ENCODE measurements at places on chromosomes 5 and 9.
A peak's percentile ranks its signal among the peaks of the same experiment; 100 is the strongest.

- DNase-seq, result no peak
Observed at GRCh38 chr9:15059003-15059402, 148.8 kb upstream of the FREM1 start.

- peak; percentile 64 for DNase-seq
Observed at GRCh38 chr9:88197016-88197415, 58.7 kb upstream of the SPATA31C2 start.

DNA sequence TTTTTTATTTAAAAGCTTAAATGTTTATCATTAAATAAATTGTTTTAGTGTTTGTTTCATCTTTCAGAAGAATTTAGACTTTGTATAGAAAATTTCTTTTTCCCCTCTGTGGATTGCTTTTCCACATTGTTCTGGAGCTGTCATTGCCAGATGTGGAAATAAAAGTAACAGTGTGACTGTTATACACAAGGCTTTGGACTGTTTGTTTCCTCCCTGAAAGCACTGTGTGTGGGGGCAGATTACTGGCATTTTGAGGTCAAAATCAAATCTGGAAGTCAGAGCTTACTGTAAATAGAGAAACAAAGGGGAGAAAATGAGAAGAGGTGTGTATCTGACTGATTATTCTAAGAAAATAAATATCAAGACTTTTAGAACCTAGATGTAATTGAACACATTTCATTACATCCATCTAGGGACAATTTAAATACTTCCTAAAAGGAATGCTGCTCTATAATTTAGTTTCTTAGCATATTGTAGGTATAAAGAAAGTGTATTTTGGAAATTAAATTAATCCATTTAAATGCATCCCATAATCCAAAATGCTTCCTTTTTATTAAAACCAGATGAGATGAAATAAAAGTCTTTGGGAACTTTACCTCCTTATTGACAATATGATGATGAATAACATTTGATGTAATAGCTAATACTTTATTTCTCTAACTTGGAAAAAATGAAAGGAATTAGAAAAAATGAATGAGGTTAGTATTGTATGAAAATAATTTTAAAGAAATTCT, 51.9 kb downstream of the ERCC6L2 start:
- no peak for DNase-seq

- DNase-seq, result peak; percentile 96
Observed at GRCh38 chr5:150497274-150497988, 10.5 kb upstream of the NDST1 start.

- peak; percentile 38 for DNase-seq
Observed at GRCh38 chr5:139658501-139658927, 10.4 kb downstream of the CXXC5 start.

DNA sequence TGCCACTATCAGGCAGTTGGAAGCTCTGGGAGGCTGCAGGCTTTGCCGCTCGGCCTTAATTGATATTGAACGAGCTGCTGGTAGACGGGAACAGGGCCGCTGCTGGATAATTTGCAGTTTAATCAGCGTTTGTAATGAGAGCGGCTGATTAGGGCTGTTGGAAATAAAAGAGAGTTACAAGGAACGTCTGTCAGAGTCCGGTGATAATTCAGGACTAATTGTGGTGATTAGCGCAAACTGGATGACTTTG, 68.2 kb upstream of the TBCA start:
- no peak for DNase-seq

GRCh38 chr9:125632321-125633115, 74.5 kb downstream of the MAPKAP1 start:
- no peak for DNase-seq

DNA sequence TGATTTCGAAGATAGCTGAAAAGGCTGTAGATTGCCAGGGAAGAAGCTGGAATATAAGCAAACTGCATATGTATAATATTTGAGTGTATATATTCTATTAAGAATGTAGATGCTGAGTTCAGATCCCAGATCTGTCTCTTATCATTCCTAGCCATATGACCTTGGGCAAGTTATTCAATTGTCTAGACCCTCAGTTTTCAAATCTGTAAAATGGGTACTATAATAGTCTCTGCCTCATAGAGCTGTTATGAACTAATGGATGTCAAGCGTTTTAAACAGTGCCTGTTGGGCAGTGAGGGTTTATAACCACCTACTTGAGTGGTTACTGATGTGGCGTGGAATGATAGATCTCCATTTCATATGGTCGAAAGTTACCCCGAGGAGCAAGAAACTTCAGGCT, 130.4 kb downstream of the GAS1 start:
- no peak for DNase-seq

GRCh38 chr5:57410374-57411320, 72.0 kb downstream of the ACTBL2 start:
- DNase-seq, result no peak

DNA sequence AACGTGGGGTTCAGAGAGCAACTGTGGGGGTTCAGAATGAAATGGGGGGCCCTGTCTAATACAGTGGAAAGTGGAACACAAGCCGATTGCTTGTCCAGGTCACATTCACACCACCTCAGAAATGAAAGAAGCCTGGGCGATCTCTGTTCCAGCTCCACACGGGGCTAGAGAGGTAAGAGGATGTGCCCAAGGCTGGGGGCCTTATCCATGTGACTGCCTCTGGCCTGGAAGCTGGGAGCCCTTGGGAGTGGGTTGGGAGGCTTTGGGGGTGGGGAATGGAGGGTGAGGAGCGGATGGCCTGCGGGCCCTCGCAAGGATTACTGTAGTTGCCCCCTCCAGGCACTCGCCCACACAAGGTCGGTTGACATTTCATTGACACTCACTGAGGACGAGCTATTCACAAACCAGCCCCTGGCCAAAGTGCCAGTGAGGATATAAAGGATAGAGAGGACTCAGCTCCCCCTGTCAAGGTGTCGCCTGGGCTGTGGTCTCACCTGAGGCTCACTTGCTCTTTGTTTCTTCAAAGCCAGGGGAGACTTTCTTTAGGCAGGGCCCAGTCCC, 86.7 kb downstream of the LIFR start:
- DNase-seq, result no peak

DNA sequence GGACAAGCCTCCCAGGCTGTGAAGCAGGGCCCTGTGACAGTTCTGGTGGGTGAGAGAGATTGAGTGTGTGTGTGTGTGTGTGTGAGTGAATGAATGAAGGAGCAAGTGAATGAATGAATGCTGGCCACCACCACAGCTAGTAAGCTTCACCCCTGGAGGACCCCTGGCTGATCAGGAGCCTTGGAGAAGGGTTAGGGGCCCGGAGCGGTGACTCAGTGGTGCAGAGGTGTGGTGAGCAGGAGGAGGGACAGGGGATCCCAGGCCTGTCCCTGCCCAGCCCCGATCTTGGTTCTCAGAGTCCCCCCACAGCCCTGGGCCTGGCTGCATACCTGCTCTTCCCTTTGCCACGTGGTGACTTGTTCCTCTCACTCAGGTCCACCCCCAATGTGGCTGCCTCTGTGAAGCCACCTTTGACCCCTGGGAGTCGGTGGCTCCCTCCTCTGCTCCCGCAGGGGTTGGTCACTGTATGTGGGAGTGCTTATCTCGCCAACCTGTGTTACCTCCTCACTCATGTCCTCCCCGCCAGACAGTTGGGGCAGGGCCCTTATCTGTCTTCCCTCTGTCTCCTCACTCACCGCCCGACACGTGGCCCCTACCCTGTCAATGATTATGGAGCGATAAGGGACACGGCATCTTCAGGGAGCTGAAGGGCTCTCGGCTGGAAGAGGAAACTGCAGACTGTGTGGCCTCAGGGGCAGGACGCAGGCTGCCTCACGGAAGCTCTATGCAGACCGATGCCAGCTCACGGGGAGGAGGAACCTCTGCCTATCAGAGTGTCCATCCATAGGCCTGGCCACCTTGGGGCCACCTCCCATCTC, 99.9 kb upstream of the PITX1 start:
- DNase-seq, result no peak

DNA sequence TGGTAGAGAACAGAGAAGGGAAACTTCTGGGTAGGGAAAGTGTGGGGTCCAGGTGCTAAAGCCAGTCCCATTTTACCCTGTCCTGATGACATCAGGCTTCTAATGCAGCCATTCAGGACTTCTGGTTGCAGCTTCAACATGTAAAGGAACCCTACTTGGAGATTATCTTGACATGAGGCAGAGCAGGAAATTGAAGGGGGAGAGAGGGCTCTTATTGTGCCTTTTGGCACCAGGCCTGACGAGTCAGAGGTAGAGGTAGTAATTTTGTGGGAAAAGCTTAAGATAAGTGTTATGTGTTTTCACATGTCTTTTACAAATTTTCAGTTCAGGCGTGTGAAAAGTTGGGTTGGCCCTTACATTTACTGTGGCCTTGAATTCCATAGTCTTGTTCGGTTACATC, 102.4 kb upstream of the APC start:
- DNase-seq, result no peak

- no peak for DNase-seq
Observed at GRCh38 chr5:160385496-160385895, 14.4 kb downstream of the FAM200C start.

DNA sequence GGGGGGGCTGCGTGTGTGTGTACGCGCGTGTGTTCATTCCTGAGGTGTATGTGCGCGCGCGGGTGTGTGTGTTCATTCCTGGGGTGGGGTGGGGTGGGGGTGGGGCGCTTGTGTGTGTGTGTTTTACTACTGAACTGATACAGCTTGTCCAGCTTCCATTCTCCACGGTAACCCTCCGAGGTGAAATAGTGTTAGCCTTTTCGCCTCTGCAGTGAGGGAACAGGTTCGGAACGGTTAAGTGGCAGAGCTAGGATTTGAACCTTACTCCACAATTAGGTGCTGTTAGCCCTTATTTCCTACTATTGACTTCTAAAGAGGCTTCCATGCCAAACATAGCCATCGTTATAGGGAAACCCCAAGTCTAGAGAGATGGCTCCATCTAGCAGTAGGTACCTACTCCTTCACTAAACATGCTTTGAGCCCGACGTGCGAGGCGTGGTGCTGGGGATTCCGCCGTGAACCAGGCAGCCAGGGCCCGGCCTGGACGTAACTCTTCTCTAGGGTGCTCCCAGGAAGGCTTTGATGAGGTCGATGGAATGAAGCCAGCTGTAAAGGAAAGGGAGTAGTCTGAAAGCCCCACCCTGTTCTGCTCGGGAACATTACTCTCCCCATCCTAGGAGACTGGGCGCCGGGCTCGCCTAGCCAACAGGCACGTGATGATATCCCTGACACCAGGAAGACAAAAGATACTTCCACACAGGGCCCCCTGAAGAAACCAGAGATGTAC, 782 bp upstream of the SKP1 start:
- DNase-seq, result peak; percentile 9

DNA sequence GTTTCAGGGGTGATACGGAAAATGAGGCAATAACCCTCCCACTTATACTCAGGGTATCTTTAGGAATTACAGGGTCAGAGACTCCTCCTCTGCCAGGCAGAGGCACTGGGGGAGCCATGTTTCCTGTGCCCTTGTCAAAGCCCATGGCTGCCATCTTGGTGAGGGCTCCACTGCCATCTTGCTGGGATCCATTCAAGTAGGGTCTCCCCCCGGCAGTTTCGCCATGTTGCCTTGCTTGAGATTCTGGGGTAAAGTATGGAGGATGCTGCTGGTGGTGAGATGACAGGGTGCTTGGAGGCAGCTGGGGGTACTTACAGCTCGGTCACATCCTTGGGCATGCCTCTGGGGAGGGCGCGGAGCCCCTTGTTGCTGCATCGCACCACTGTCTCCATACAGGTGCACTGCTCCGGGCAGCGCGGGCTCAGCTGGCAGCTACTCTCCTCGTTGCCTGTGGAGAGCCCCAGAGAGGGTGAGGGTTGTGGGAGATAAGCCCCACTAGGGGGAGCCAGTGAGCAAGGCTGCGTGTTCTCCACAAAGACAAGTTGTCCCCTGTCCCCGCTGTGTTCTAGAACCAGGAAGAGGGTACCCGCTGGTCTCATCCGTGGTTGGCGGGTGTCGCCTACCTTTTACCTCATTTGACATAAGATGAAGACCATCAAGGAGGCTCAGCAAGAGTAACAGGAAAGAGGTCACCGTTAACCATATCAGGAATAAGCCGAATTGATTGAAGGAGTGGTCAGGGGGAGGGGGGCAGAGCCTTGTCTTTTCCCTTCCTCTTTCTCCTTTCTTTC, 169.0 kb upstream of the PANK3 start:
- peak; percentile 32 for DNase-seq

GRCh38 chr5:101676646-101677045, 619.4 kb downstream of the SLCO4C1 start:
- DNase-seq, result no peak

DNA sequence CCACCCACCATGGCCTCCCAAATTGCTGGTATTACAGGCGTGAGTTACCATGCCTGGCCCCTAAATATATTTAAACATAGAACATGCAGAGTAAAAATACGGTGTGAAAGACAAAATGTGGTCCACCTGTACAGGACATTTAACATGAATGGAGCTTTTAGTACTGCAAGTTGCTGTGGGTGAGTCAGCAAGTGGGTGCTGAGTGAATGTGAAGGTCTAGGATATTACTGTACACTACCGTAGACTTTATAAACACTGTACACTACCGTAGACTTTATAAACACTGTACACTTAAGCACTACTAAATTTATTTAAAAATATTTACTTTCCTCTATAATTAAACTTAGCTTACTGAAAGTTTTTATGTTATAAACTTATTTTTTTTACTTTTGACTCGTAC, 317.8 kb downstream of the PRDM9 start:
- DNase-seq, result no peak

GRCh38 chr5:62653001-62653863, 74.6 kb downstream of the LRRC70 start:
- no peak for DNase-seq

DNA sequence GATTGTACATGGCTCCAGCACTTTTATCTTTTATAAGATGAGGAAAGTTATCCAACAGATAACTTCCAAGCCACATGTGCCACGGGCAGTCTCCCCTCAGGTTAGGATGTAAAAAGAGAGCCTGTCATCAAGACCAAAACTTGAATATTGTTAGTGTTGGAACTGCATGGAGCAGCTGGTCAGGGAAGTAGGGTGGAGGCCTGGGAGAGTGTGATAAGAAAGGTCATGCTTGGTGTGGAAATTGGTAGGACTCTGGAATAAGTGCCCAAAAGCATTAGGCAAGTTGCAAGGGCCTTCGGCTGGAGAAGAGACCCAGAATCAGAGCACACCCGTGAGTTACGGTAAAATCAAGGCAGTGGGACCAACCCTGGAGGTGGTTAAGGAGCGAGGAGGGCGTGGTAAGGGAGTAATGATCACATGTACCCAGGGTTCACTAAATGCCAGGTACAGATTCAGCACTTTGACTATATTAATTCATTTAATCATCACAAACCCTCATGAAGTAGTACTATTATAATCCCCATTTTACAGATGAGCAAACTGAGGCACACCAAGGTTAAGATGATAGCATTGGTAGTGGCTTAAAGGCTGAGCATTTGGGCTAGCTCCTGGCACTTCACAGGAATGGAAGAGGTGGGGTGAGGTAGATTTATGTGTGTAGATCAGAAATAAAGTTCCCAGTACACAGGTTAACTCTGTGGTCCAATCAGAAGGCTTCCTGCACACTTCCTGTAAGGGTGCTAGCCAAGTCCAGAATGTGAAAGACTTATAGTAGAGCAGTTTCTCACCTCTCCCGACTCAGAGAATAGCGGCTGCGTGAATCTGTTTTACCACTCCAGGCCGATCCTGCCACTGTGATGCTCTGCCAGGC, 96.5 kb upstream of the ZNF608 start:
- DNase-seq, result no peak

DNA sequence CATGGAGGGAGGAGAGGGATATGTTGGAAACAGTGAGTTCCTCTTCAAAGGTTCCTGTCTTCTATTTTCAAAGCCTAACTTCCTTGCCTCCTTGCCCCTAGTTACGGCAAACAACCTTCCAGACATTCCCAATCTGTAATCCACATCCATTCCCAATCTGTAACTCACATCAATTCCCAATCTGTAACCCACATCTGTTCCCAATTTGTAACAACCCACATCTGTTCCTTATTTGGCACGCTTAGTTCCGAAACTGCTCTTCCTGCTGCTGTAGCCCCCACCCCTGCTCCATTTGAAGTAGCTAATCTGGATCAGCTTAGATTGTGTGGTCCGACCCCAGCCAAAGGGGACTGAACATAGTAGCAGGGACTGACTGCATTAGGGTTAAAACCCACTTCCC, 23.9 kb upstream of the IDNK start:
- DNase-seq, result no peak

Measured in AG08395 (cell line).